ENCODE measurements at places on chromosomes 7 and 10.
A peak's percentile ranks its signal among the peaks of the same experiment; 100 is the strongest.

DNA sequence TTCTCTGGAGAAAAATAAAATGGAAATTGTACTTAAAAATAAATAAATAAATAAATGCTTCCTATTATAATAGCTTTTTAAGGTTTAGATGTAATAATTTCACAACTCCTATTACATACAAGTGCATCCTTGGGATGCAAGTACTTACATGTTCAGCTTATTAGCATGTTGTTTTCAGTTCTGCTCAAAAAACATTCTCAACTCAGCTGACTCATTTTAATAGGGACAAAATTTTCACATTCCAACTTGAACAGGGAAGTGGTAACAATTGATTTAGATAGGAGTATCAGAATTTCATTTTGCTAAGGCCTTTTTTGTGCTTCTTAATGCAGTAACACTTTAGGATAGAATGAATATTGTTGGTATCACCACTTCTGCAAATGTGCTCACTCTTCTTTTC is 16.7 kb upstream of the PAPSS2 start:
- DNase-seq: no peak

DNA sequence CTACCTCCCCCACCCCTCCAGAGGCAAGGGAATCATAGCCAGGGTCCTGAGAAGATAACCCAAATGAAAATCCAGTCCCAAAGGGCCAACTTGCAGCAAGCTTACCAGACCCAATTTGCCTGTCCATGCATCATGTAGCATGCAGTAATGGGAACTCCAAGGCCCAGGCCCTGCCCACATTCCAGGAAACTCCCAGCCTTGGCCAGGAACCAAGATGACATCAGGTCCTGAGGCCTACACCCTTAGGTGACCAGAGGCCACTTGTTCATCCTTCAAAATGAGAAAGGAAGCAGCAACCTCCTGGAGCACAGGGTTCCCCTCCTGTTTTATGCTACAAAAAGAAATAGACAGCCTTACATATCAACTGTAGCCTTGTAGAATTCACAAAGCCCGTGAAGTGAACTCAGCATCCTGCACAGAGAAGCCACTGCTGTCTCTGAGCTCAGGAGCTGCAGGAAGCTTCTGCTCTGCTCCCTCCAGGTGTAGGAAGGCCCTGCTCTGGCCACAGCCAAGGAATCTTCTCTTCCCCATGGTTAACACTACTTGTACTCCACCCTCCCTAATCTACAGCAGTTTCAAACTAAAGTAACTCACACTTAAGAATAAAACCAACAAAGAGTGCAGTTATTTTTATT is 30.3 kb upstream of the GRB10 start:
- no peak for DNase-seq

DNA sequence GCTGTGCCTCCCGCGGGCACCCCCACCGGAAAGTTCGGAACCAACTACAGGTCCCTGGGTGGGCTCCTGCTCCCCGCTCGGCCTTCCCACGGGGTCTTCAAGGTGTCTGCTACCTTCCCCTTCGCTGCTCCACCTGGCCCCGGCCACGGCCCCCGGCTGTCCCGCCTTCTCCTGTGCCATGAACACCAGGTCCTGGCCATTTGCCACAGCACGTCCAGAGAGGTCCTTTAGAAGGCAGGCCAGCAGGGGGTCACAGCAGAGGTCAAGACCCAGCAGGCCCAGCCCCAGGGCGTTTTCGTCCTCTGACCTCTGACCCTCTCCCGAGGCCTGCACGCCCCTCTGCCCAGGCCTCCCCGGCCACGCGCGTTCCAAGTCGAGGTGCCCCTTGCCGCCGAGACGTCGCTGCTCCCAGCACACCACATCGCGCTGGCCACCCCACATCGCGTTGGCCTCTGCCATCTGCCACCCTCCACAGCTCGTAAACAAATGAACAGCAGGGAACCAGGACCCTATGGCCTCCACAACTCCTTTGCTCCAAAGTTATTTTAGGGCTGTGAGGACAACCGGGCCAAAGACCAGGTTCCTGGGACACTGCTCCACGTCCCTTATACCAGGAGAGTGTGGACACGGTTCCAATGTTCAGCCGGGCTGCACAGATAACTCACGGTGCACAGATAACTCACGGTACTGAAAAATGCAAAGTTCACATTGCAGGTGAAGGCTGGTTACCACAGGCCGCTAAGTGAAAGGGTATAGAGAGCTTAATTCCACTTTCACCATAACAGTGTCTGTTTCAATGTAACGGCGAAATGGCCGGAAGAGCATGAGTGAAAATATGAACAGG is 74.3 kb downstream of the CFAP46 start:
- DNase-seq: no peak

DNA sequence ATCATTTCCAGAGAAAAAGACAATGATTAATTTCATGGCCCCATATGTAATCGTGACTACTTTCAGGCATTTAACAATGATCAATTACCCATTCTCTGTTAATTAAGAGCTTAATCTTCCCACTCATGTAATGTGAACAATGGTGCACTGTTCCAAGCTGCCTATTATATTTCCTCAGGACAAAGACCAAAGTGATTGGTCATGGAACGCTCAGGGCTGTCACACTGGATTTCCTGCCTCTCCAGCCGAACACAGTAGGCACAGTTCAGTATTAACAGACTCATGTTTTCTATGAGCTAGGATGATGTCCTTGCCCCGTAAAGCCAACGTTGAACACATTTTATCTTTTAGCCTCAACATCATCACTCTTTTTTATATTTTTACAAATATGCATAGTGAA is 142.7 kb upstream of the FZD8 start:
- DNase-seq: no peak

GRCh38 chr10:103853428-103854264 is 1.7 kb downstream of the SH3PXD2A start:
- DNase-seq: no peak

- no peak for DNase-seq
These were observed 830 bp upstream of the BMI1 start for GRCh38 chr10:22319980-22320558.

DNA sequence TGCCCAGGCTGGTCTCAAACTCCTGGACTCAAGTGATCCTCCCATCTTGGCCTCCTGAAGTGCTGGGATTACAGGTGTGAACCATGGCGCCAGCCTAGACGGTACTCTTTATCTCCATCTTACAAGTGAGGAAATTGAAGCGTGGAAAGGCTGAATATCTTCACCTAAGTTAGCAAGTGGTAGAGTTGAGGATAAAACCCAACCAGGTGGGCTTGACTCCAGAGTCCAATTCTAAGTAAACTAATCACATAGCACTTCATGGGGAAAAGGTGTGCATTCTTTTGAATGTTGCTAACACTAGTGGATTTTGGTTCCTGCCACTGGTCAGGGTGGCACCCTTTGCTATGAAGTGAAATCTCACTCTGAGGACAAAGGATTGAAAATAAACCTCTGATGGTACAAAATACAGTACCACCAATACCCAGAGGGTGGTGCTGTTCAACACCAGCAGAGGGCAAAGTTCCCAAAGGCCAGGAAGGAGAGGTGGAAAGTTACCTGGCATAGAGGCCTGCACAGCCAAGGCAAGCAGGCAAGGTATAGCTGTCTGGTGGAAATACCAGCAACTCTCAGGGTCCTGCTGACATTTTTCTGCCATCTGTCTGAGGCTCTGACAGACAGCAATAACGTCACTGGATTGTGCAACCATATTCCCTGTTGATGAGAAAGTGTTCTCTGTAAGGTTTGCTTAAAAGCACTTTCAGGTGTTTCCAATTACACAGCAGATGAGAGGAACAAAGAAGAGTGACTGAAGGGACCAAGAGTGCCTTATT is 17.6 kb downstream of the ZDHHC16 start:
- peak; percentile 22 for DNase-seq
